Calu3 (cell line): ENCODE measurements at places on chromosomes 7 and 10. TPM values are rescaled to one million over a fixed set of nuclear protein-coding genes. Genes with fewer than 3 reads are reported as not detected.
A peak's percentile ranks its signal among the peaks of the same experiment; 100 is the strongest.

Gene CREB3L2
- 34.5 and 39.9 TPM in 2 replicates for total RNA-seq

Gene GRID2IP
- 1.2 and 1.4 TPM in 2 replicates for total RNA-seq

Gene CPVL
- 43.5 and 62.7 TPM in 2 replicates for total RNA-seq

Gene SLC29A4
- total RNA-seq = 1.9 and 2.5 TPM in 2 replicates

Gene IDI2
- total RNA-seq = not detected in 2 replicates

GRCh38 chr10:64659311-64659710 lies 1138.1 kb downstream of the REEP3 start:
- no peak overlapping the region for H3K4me3 ChIP-seq
- DNase-seq = no peak
- no peaks in the 10 kb centered on the region for H3K4me1 ChIP-seq
- no peaks in the 10 kb centered on the region for H3K36me3 ChIP-seq
- no peaks in the 10 kb centered on the region for H3K27me3 ChIP-seq
- no peak overlapping the region for H3K27ac ChIP-seq

- H3K4me3 ChIP-seq = no peak overlapping the region
- no peak for DNase-seq
- H3K27ac ChIP-seq = no peak overlapping the region
- no peaks in the 10 kb centered on the region for H3K4me1 ChIP-seq
- H3K36me3 ChIP-seq = no peaks in the 10 kb centered on the region
- peaks cover 33% of the 10 kb centered on the region for H3K27me3 ChIP-seq
Observed at GRCh38 chr10:75506930-75507329, 75.5 kb downstream of the LRMDA start.

GRCh38 chr7:117692338-117692737 lies 180.9 kb downstream of the CTTNBP2 start:
- H3K4me1 ChIP-seq = no peaks in the 10 kb centered on the region
- no peak overlapping the region for H3K27ac ChIP-seq
- no peaks in the 10 kb centered on the region for H3K36me3 ChIP-seq
- H3K27me3 ChIP-seq = no peaks in the 10 kb centered on the region
- DNase-seq = no peak
- H3K4me3 ChIP-seq = no peak overlapping the region

GRCh38 chr7:54664235-54665228 lies 94.5 kb downstream of the SEC61G start:
- H3K4me1 ChIP-seq = peaks cover 22% of the 10 kb centered on the region
- H3K27me3 ChIP-seq = peaks cover 80% of the 10 kb centered on the region
- H3K4me3 ChIP-seq = peak overlapping the region; percentile 65
- DNase-seq = peak; percentile 88

- no peak overlapping the region for H3K27ac ChIP-seq
- H3K4me3 ChIP-seq = no peak overlapping the region
- no peaks in the 10 kb centered on the region for H3K36me3 ChIP-seq
- DNase-seq = no peak
Observed at GRCh38 chr7:122273117-122273516, 31.4 kb downstream of the FEZF1 start.

- H3K4me3 ChIP-seq = no peak overlapping the region
- no peaks in the 10 kb centered on the region for H3K36me3 ChIP-seq
- H3K4me1 ChIP-seq = no peaks in the 10 kb centered on the region
- DNase-seq = peak; percentile 62
- no peak overlapping the region for H3K27ac ChIP-seq
Observed at GRCh38 chr7:98802088-98802780, 67.6 kb downstream of the TMEM130 start.

- no peak overlapping the region for H3K27ac ChIP-seq
- no peak overlapping the region for H3K4me3 ChIP-seq
- no peaks in the 10 kb centered on the region for H3K4me1 ChIP-seq
- no peak for DNase-seq
Observed at GRCh38 chr10:79345241-79346011, 1.8 kb upstream of the PPIF start.

GRCh38 chr10:17650416-17650815 lies 6.5 kb downstream of the STAM start:
- no peaks in the 10 kb centered on the region for H3K27me3 ChIP-seq
- H3K4me3 ChIP-seq = no peak overlapping the region
- H3K4me1 ChIP-seq = peaks cover 9% of the 10 kb centered on the region
- no peak overlapping the region for H3K27ac ChIP-seq
- H3K36me3 ChIP-seq = peaks cover 4% of the 10 kb centered on the region

- no peak for DNase-seq
- no peak overlapping the region for H3K4me3 ChIP-seq
- no peaks in the 10 kb centered on the region for H3K4me1 ChIP-seq
- H3K27me3 ChIP-seq = no peaks in the 10 kb centered on the region
- H3K27ac ChIP-seq = no peak overlapping the region
Observed at GRCh38 chr7:84328571-84328970, 134.0 kb upstream of the SEMA3A start.
